ENCODE measurements at places on chromosomes 7 and 10.

DNA sequence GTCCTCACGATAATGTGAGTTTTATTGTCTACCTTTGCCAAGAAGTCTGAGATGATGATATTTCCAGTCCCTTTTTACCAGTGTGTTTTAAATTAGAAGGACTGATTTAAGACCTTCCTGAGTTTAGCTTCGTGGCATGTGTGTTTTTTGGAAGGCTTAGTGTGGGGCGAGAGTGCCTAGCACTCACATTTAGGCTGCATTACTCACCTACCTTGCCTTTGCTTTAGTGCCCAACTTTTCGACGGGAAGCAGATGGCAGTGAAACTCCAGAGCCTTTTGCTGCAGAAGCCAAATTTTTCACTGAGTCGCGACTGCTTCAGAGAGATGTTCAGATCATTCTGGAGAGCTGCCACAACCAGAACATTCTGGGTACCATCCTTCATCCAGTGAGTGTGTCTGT lies 50.9 kb downstream of the SND1 start:
- DNase-seq: no peak

DNA sequence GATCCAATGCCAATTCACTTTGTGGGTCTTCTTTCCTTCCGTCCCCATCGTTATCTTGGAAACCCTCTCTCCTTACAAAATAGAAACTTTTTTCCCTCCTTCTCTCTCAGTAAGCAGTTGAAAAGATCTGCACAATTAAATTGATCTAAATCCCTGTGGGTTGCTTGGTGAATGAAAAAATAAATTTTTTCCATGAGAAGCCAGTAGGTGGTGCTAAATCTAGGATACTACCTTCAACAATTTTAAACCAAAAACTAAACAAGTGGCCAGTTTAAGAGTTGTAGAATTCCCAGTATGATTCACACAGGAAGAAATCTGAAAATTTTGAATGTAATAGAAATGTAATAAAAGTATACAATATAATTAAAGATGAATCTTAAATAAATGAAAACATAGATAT lies 990.3 kb upstream of the ZNF722 start:
- DNase-seq: no peak

GRCh38 chr10:34834274-34834673 lies 19.2 kb upstream of the PARD3 start:
- DNase-seq: no peak

DNA sequence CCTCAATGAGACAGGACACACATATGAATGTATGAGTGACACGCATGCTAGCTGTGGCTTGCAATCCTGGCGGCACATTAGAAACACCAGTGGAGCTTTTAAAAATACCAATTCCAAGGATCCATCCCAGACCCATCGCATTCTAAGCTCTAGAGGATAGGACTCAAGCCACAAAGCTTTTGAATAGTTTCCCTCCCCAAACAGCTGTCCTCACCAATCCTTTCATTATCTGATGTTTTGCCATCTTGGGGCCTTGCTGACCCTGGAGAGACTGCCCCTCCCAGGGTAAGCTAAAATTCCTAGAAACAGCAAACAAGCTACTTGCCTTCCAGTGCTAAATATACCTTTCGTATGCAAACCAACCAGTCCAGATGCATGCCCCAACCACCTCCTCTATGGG lies 8.9 kb upstream of the TM9SF3 start:
- no peak for DNase-seq

GRCh38 chr10:49115015-49115795 lies at the start of gene VSTM4:
Gene VSTM4 (minus strand): TSS chr10:49115522. CDS start chr10:49115485, 37 bp downstream.
- no peak for DNase-seq

DNA sequence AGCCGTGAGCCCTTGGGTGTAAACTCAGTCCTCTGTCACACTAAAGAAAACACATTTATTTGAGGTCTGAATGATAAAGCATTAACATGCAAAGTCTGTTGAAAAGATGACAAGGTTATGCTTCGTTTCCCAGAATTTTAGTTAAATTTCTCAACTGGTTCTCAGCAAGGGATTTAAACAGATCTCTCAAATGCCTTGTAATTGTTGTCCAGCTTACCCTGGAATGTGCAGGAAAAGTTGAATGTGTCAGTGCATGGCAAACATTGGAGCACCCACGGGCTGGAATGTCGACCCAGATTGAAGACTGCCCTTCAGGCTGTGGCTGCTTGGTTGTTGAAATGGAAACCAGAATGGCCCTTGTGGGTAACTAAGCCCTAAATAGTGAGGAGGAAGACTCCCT lies 191.8 kb downstream of the TRIL start:
- DNase-seq: no peak

DNA sequence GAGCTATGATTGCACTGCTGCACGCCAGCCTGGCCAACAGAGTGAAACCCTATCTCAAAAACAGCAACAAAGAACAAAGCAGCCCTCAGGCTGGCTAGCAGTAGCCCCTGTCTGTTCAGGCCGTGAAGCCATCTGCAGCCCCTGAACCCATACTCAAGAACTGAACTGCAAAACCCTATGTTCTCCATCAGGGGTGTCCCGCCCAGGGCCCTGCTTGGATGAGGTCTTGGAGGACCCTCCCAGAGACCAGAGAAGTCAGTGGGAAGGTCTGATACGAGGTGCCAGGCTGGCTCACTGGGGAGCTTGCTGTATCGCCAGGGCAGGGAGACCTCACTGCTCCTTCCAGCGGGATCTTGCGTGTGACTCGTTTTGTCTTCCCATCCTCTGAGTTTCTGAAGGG lies 39.3 kb downstream of the RBM17 start:
- DNase-seq: no peak

- DNase-seq: no peak
These were observed 88.9 kb downstream of the CABCOCO1 start for GRCh38 chr10:61751599-61751998.

DNA sequence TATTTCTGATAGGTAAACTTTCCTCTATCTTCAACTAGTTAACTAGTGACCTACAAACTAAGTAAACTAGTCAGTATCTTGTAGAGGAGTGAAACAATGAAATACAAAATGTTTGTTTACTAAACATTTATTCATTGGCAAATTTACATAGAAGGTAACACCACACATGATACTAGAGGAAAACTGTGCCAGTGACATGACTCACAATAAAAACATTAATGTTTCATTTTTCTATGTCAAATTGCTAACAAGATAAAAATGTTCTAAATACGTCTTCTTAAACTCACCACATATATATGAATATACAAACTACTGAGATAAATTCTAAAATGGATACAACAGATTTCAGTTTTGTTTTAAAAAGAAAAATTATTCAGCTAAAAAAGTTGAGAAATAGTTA lies 471.3 kb downstream of the PARD3 start:
- DNase-seq: no peak
